ENCODE measurements at places on chromosomes 13 and 19.

DNA sequence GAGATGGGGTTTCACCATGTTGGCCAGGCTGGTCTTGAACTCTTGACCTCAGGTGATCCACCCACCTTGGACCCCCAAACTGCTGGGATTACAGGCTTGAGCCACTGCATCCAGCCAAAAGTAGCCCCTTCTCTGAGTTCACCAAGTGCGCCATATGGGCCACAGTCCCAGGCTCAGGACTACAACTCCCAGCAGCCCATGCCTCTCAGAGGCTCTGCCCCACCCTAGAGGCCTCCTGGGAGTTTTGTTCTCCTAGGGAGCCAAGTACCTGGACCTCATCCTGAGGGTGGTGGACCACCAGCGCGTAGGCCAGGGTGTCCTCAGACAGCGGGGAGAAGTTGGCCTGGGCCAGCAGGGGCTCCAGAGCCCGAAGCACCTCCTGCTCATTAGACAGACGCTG is 18.8 kb downstream of the TMEM143 start:
- DNase-seq: no peak

DNA sequence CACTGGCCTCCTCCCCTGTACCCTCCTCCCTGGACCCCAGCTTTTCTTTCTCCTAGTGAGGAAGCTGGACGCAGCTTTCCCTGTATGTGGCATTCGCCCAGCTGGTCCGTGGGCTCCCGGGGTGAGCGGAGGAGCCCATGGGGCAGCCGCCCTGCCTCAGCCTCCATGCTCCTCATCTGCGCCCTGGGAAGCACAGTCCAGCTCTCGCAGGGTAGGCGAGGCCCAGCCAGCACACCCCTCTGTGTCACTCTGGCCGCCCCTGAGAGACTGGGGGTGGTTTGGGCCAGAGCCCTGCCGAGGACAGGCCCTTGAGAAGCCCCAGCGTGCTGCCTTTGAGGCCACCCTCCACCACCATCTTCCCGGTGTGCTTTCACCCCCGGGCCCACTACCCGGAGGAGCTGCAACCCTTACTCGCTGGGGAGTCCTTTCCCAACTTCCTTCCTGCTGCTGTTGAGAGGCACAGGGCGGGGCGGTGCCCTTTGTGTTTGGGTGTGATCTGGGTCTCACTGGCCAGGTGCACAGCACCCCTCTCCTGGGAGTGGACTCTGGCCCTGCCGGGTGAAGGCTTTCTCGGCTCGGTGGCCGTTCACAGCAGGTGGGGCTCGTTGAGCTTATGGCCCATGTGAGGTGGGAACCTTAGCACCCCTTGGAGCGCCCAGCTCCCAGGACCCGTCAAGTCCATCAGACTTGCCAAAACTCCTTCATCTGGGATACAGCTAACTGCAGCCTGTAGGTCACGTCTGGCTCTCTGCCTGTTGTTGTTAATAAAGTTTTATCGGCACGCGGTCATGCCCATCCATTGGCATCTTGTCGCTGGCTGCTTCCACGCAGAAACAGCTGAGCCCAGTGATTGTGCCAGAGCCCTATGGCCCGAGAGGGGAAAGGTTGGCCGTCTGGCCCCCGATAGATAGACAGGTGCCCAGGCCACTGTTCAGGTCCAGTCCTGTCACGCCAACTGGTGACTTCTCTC is 3.2 kb downstream of the NCLN start:
- no peak for DNase-seq

DNA sequence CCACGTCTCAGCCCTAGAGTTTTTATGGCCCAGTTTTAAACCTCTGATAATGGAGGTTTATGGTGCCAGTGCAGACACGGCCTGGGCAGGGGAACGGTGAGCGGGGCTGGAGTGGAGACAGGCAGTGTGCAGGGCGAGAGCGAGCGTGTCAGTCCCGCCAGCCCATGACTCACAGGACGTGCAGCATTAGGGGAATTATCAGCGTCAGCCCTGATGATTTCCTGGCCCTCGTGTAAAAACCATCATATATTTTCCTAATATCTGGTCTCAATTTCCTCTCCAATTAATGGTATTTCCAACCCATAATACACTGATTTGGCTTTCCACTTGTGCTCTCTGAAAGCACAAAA is 104.6 kb upstream of the VSTM2B start:
- no peak for DNase-seq

GRCh38 chr19:28985201-28985600 is 227.8 kb downstream of the UQCRFS1 start:
- DNase-seq: no peak

GRCh38 chr13:41961466-41961760 is 504 bp upstream of the VWA8 start:
- DNase-seq: no peak

DNA sequence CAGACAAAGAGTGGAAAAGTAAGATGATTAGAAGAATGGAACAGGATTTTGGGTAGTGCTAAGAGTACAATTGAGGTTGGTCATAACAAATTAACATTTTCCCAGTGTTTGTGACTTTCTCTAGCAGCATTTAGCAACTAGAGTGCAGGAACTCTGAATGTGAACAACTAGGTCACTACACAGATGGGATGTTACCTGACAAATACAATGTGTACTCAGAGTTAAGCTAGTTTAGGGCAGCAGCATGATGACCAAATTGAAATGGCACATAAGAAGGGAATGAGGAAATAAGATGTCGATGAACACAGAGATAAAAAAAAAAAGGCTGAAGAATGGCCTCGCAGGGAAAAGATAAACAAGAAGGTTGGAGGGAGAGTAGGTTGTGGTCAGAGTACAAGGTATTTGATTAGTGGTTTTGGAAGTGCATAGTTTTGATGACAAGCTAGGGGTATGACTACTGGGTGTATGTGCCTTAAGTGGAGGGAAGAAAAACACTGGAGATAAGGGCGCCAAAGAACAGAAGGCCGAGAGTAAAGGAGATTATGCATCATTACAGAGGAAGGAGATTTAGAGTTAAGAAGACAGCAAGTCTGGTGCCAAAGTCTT is 381.1 kb downstream of the FGF14 start:
- DNase-seq: no peak

DNA sequence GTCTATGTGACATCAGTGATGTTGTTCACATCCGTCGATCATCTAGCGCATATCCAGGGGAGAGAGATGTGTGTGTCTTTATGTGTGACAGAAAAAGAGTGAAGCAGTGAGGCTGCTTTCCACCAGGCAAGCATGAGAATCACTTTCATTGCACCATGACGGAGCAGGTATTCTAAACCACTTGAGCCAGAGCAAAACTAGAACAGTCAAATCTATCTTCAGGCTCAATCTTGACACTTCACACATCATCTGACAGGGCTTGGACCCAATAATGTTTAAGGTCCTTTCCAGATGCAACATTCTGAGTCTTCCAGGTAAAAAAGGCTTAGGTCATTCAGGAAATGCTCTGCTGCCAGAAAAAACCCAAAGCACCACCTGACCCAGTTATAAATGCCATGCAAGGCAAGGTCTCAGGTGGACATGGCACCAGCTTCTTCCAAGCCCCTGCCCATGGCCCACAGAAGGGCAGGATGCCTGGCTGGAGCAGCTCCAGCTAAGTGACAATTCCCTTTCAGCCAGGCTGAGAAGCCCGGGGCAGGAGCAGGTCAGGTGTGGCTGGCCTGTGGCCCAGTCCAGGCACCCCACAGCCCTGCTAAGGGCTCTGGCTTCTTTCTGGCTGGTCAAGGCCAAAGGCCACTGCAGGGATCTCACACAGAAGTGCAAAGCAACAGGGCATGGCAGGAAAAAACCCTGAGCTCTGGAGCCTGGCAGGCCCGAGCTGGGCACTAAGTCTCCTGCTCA is 5.0 kb downstream of the ELAVL1 start:
- no peak for DNase-seq

DNA sequence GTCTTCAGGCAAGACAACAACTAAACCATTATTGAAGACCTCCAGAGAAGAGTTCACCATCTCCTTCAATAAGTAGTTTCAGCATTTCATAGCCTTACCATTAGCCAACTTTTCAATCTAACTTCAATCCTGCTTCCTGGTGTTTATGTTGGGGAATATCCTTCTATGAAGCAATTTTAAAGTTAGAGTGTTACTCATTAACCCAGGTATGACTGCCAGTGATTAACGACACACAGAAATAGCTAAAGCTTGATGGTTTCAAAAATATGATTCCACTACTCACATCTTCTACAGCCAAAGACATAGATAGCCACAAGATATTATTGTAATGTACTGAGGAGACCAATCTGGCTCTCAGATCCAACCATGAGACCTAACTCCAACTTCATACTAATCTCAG is 403.2 kb downstream of the EFNB2 start:
- no peak for DNase-seq

DNA sequence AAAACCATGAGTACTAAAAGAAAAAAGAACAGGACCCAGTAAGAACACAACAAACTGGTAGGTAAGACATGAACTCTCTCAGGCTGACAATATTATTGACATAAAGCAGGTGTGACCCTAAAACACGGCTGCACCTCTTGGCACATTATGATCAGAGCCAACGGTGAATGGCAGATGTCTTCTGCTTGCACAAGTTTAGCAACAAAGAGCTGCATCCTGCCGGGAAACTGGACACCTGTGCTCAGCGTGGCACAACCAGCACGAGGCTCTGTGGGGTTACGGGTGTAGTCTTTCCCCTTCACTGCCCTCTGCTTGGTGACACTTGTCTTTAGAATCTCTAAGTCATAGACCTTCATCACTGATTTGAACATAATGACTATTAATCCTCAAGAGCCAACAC is 97.9 kb downstream of the DOCK9 start:
- DNase-seq: no peak

- peak; percentile 96 for DNase-seq
These were observed at the start of gene ZNF69 for GRCh38 chr19:11887611-11888531. Gene ZNF69 (plus strand): TSS chr19:11887782. CDS start chr19:11887924, 142 bp downstream.

- peak; percentile 99 for DNase-seq
These were observed at the start of gene UBA52 for GRCh38 chr19:18571564-18572344. Gene UBA52 (plus strand): TSS chr19:18571857. CDS start chr19:18573301, 1,444 bp downstream.

Data from ecto neural progenitor cell (in vitro differentiated cells).